CD8-positive, alpha-beta memory T cell (primary cell): ENCODE measurements at places on chromosomes 2 and 18.

DNA sequence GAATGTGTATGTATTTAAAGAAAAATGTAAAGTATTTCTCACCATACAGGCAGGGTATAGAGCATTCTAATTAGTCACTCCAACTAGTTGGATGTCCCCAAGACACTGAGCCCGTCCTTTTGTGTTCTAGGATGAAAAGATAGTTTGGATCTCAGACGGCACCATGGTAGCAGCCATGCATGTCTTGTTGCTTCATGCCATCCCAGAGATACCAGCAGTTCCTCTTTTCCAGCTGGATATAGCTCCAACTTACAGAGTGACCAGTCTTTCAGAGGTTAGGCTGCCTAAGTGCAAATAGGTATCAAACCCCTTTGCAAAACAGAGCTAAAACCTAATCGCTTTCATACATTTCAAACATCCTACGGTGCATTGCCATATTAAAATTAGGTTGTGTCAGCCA lies 275.3 kb downstream of the MTX2 start:
- no peak for DNase-seq
- no peaks in the 10 kb centered on the region for H3K36me3 ChIP-seq
- no peaks in the 10 kb centered on the region for H3K4me1 ChIP-seq
- H3K27me3 ChIP-seq: peaks cover 6% of the 10 kb centered on the region
- H3K4me3 ChIP-seq: no peak overlapping the region
- no peak overlapping the region for H3K27ac ChIP-seq

- H3K27ac ChIP-seq: no peak overlapping the region
- H3K27me3 ChIP-seq: no peaks in the 10 kb centered on the region
- no peak for DNase-seq
- no peaks in the 10 kb centered on the region for H3K36me3 ChIP-seq
- H3K4me1 ChIP-seq: peaks cover 12% of the 10 kb centered on the region
- no peak overlapping the region for H3K4me3 ChIP-seq
These were observed 37.1 kb downstream of the NHEJ1 start for GRCh38 chr2:219123356-219124135.

- DNase-seq: no peak
- H3K27me3 ChIP-seq: no peaks in the 10 kb centered on the region
- no peak overlapping the region for H3K4me3 ChIP-seq
- no peak overlapping the region for H3K27ac ChIP-seq
- H3K36me3 ChIP-seq: no peaks in the 10 kb centered on the region
- H3K4me1 ChIP-seq: no peaks in the 10 kb centered on the region
These were observed 285.4 kb downstream of the NRXN1 start for GRCh38 chr2:50746526-50746925.

- no peaks in the 10 kb centered on the region for H3K4me1 ChIP-seq
- H3K4me3 ChIP-seq: no peak overlapping the region
- no peak for DNase-seq
- H3K27ac ChIP-seq: no peak overlapping the region
These were observed 236.8 kb downstream of the SETBP1 start for GRCh38 chr18:44917216-44918141.

GRCh38 chr18:5457462-5457957 lies 86.3 kb downstream of the EPB41L3 start:
- H3K27me3 ChIP-seq: no peaks in the 10 kb centered on the region
- no peak overlapping the region for H3K27ac ChIP-seq
- no peak overlapping the region for H3K4me3 ChIP-seq
- DNase-seq: no peak
- H3K4me1 ChIP-seq: no peaks in the 10 kb centered on the region
- H3K36me3 ChIP-seq: no peaks in the 10 kb centered on the region
